A673 (cell line): ENCODE measurements at places on chromosomes 7 and 10.

DNA sequence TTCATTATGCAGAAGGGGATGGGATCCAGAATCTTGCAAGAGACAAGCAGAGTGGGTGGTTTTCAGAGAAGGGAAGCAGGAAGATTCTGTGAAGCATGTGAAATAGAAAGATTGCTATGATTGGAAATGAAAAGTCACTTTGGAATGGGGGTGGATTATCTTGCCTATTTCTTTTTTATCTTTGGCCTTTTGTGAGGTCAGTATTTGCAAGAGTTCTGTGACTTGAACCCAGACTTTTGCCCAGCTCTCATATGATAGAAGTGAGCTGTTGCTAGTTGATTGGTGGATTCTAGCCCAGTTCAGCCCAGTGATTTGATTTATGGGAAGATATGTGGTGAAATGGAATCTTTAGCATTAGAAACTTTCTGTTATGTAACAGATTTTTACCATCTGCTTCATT, 17.1 kb downstream of the ENTPD7 start:
- no peak for DNase-seq

DNA sequence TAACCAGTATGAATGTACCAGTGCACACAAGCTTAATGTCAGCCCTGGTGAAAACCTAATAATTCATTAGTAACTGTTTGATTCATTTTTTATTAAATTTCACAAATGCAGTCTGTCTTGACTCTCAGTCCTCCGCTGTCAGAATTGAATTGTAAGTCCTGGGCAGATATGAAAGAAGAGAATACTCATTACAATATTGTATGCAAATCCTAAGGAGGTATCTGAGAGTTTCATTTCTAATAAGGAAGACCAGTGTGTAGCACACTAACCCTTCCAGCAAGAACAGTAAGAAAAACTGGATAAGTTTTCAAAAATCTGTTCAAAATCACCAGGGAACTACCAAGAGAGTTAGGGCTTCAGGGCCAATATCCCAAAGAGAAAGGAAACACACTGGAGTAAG, 652.1 kb downstream of the SUGCT start:
- DNase-seq: no peak

DNA sequence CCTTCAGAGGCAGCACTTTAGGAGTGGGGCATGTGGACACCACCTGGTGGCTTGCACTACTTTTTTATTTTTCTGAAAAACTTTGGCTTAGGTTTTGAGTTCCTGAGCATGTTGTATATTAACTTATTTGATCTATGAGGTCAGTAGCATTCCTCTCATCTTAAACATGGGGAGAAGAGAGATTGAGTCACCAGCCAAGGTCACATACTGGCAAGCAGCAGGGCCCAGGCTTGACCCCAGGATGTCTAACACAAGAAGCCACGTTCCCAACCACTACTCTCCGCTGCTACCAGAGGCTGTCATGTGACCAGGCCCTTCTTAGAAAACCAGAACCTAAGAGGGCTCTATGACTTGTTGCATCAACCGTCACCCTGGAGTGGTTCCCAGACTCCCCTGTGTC, 210.3 kb upstream of the GPR26 start:
- no peak for DNase-seq

GRCh38 chr10:72334825-72335393, 19.8 kb downstream of the DNAJB12 start:
- DNase-seq: no peak

DNA sequence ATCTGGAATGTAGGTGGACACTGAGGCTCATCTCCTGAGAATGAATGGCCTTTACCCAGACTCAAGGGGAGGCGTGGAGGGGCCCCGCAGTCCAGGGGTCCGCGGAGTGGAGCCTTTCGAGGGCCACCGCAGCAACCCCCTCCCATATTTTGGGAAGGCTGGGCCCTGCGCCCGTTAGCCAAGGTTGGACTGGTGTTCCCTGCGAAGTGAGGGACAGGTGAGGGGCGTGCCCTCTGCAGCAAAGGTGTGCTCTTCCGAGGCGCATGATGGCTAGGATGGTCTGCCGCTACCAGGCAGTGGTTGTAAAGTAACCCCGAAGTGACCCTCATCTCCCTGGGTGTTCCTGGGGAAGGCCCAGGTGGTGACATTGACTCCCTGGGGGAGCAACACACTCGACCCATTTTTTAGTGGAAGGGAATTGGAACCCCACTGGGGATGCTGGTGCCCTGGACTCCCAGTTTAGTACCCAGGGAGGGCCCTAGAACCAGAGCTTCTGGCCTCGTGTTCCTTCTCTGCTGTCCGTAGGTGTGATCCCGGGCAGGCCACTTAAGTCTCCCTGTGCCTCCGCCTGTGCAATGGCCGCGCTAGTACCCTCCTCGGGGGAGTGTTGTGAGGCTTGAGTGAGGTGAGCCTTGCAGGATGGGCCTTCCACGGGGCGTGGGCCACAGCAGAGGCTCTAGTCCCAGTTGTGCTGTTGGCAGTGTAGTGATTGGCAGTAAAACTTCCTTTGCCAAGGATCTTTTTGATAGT, 779 bp downstream of the FAM241B start:
- no peak for DNase-seq
